AG08396 (cell line): ENCODE measurements at places on chromosomes 16 and 17.

DNA sequence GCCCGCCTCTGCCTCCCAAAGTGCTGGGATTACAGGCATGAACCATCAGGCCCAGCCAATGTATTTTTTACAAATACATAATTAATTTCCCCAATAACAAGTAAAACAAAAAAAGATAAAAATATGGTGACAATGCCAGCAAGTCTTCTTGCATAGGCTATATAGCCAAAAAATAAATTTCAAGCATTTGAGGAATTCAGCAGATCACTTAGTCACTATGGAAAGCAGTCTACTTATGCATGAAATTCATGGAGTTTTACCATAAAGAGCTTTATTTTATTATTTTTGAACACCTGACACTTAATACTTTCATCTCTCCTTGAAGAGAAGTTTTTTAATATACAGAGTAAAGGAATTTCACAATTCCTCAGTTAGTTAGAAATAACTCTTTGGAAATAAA lies 56.4 kb downstream of the BRIP1 start:
- no peak for DNase-seq

DNA sequence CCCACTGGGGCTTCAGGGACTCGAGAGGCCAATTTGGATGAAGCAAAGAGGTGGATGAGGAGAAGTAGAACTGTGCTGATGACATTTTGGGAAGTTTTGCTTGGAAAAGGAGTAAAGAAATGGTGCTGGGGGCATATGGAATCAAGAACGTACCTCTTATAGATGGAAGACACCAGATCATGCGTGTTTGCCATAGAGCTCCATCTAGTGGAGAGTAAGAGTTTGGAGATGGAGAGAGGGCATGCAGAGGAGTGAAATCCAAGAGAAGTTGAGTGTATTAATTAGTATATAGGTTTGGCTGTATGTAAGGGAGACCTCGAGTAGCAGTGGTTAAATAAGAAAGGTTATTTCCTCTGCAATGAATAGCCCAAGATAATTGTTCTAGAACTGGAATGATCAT lies 56.0 kb downstream of the SHISA6 start:
- no peak for DNase-seq

DNA sequence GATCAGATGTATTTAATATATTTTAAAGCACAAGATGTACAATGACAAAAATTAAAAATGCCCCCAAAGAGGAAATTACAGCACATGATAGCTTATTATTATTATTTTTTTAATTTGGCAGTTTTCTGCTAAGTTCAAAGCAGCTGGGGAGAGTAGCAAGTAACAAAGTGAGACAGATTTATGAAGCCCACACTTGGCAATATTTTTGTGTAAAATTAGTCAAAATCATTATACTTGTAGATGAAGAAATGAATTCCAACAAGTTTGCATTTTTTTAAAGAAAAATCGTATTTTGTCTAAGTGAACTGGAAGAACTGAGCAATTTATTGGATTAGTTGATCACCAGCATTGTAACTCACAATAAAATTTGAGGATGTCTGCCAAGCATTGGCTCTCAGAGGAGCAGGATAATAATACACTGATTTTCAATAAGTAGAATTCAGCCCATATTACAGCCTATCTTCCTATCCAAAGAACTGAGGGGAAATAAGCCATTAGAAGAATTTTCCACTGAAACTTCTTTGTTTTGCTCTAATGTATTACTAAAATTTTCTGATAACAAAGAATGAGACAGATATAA lies 215.6 kb downstream of the MAP2K6 start:
- DNase-seq = no peak

- DNase-seq = peak; percentile 83
Observed at GRCh38 chr17:2982854-2983253, 80.6 kb downstream of the OR1D5 start.

GRCh38 chr17:55284944-55285339 lies 20.2 kb downstream of the HLF start:
- no peak for DNase-seq

- no peak for DNase-seq
Observed at GRCh38 chr16:4372001-4372577, 441 bp downstream of the VASN start.

GRCh38 chr16:641326-642188 lies at the start of gene MCRIP2:
TSS of gene MCRIP2 (plus strand) at chr16:641828. CDS start at chr16:641992, 164 bp downstream.
- DNase-seq = peak; percentile 94
